Kidney tubule cell (primary cell): ENCODE measurements at places on chromosomes 12 and 14.

DNA sequence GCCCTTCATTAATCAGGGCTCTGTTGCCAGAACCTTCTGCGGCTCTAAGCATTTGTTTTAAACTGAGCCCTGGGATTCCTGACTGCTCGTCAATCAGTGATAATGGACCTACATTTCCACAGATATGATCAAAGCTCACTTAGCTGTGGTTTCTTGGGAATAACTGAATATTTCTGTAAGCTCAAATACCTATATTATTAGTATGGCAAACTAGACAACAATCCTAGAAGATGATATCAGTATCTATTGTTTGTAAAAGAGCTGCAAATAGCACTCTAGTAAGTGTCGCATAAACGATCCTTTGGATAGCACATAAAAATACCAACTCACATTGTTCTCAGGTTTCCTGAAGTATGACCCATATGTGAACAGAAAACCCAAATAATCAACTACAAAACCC is 150.4 kb downstream of the PPM1H start:
- DNase-seq, result no peak

DNA sequence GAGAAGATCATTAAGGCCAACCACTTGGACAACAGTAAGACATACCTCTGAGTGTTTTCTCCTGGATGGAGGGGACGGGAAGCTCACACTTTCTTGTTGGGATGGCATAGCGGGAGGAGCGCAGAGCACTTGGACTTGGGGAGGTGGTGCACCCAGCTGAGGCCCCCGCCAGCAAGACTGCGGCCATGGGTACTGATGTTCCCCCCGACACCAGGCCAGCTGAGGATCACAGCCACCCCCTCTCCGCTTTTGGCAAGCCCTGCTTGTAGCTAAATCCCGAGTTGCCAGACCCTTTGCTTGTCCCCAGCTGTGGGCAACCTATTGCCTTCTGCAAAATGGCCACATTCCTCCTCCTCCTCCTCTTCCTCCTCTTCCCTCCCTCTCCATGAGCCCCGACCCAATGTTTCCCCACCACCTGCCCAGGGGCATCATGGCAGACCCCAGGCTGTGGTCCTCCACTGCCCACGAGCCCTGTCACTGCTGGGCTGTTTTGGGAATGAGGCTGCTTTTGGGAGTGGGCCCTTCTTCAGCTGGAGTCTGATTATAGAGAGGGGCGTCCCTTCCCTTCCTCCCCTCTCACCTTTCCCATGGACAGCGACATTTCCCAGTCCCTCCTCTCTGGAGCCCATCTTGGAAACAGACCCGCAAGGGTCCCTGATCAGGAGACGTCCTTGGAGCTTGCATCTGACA is 62.8 kb downstream of the PRMT8 start:
- no peak for DNase-seq

DNA sequence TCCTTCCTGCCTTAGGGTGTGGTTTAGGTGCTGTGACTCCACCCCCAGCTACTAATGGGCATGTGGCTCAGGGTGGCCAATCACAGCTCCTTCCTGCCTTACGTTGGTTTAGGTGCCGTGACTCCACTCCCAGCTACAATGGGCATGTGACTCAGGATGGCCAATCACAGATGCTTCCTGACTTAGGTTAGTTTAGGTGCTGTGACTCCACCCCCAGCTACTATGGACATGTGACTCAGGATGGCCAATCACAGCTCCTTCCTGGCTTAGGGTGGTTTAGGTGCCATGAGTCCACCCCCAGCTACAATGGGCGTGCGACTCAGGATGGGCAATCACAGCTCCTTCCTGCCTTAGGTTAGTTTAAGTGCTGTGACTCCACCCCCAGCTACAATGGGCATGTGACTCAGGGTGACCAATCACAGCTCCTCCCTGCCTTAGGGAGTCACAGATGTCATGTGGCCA is 163.9 kb downstream of the TBX5 start:
- no peak for DNase-seq

DNA sequence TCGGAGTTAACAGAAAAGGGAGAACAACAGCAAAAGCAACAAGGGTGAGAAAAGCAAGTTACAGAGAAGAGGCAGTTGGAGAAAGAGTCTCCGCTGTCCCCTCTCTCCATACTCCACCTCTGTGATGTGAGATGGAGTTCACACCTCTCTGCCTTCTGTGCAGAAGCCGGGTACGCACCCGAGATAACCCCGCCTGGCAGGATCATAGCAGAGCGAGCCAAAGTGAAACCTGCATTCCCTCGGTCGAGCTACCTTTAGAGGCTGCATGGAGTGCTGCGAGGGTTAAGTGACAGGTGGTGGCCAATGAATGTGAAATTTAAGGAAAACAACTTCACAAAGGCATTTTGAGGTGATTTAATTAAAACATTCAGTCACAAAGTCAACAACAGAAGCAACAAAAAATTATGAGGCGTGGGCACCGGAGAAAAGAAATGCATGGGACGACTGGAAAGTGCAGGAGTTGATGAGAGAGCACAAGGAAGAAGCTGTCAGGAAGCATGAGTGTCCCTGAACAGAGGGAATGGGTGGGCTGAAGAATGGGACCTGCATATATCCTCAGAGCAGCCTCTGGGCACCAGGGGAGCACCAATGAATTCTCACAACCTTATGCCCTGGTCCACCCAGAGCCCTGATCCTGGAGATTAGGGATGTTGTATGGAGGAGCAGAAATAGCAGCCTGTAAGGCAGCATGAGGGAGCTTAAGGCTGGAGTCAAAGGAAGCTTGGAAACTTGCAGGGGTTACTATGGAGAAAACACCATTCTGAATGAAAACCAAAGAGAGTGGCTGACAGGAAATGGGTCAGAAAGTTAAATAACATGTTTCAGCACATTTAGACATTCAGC is 208.3 kb downstream of the EMP1 start:
- DNase-seq, result peak; percentile 30

- DNase-seq, result no peak
Measured at GRCh38 chr14:60326274-60326673, 77.3 kb downstream of the PPM1A start.

DNA sequence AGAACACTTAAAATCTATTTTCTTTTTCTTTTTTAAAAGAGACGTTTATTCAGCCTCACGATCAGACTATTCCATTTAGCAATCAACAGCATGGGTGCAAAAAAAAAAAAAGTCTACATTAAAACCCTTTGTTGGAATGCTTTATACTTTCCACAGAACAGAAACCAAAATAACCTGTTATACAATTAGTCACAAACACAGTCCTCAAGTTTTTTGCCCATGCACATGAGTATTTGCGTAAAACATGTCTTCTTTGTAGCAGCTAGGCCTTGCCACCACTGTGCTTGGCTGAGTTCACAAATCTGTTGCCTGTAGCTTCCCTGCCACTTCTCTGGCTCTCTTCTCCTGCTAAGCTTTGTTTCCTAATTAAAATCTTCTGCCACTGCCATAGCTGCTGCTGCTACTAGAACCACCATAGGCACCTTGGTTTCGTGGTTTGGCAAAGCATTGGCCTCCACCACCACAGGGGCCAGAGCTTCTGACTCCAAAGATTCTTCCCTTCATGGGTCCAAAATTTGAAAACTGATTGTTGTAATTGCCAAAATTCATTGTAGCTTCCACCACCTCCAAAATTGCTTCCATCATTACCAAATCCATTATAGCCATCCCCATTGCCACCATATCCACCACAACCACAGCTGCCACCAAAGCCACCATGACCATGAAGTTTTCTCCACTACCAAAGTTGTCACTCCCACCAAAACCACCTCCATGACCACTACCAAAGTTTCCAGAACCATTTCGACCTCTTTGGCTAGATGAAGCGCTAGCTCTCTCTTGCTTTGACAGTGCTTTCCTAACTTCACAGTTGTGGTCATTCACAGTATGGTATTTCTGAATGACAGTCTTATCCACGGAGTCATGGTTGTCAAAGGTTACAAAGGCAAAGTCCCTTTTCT is 38.1 kb downstream of the KLRG1 start:
- no peak for DNase-seq

DNA sequence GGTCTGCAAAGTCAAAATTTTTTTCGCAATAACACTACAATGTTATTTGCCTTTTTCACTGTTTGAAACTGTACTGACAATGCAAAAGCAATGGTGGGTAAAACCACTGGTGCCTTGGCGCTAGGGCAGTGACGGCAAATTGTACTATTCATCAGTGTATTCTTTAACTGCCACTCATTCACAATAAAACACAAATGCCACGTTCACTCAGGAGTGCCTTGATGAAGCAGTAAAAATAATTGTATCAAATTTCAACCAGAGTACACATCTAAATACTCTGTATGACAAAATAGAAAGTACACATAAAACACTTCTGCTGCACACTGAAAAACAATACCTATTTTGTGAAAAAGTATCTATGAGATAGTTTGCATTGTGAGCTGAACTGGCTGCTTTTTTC is 17.8 kb downstream of the DCAF5 start:
- no peak for DNase-seq

DNA sequence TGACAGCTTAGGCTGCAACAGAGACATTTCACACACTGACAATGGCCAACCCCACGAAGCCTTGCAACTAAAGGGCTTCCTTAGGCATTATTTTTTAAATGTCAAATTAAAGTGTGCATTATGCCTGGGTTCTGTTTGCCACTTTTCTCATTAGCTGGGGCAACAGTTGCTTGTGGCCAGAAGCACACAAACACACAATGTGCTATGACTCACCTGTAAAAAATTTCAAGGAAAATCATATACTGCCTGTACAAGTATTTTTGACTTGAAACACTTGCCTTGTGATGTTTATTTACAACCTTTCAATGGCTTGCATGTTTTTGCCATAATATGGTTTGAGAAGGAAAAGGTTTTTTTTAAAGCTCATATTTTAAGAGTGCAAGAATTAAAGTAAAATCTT is 1.9 kb downstream of the NTN4 start:
- peak; percentile 73 for DNase-seq

GRCh38 chr14:103302966-103303365 is 31.1 kb upstream of the EIF5 start:
- DNase-seq, result no peak

DNA sequence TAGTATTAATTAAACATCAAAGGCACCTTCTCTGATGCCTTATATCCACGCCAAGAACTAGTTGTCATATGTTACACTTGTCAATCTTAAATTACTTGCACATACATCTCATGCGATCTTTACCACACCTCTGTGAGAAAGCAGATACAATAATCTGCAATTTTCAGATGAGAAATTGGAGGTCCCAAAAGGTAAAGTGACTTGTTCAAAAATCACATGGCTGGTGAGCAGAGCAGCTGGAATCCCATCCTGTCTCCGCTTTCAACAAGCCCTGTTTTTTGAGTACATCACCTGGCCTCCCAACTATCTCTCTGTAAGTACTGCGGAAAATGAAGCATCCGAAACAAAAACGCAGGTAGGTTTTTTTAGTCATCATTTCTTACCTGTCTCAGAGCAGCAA is 203.4 kb upstream of the FOXN3 start:
- no peak for DNase-seq

- DNase-seq, result peak; percentile 20
Measured at GRCh38 chr12:104669851-104670337, 213.1 kb downstream of the CHST11 start.

GRCh38 chr14:57388067-57388466 is 2.3 kb upstream of the NAA30 start:
- no peak for DNase-seq

- DNase-seq, result peak; percentile 80
Measured at GRCh38 chr12:56158926-56159461, 835 bp downstream of the MYL6 start.

- DNase-seq, result peak; percentile 80
Measured at GRCh38 chr12:131222329-131223139, 268.8 kb downstream of the ADGRD1 start.

DNA sequence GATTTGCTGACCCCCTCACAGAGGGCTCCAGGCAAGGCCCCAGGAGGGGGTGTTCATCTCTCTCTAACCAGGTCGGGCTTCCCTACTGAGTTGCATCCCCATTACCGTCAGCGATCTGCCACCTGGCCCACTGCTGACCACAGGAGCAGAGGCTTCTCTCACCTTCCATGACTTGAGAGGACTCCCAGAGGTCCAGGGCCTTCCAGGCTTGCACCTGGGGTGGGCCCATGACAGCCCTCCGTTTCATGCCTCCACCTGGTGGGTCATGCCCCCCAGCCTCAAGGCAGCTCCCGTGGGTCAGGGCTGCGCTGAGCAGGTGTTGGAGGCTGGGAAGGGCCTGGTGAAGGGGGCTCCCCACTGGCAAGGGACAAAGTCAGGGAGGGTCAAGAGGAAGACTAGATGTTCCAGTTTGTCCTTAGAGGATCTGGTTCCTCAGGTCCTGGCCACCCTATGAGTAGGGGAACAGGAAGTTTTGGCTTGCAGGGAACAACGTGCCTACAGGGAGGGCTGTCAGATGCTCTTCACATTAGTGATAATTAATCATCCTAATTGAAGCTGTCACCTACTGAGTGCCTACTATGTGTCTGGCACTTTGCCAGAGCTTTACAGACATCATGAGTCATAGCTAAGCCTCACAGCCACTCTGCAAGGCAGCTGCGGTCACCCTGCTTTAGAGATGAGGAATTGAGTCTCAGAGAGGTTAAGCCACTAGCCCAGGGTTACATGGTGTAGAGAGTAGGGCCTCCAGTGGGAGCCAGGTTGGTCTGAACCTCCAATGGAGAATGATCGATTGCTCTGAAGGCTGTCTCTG is 13.8 kb downstream of the NFKBIA start:
- peak; percentile 68 for DNase-seq

GRCh38 chr14:102078831-102079699 is 7.8 kb downstream of the HSP90AA1 start:
- no peak for DNase-seq

GRCh38 chr12:95884998-95885397 is 26.2 kb downstream of the SNRPF start:
- DNase-seq, result no peak

DNA sequence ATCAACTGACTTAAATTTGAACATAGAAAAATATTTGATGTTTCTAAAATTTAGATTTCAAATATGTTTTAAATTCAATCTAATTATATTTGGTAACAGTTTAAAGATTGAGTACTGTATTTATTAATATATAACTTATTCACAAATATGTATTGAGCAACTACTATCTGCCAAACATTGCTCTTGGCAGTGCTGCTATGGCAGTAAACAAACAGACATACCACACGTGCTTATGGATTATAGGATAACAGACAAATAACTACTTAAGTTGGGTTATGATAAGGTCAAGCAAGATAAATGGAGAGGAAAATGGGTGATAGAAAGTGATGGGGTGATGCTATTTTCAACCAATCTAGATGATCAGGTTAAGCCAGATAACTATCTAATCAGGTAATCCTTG is 538.1 kb downstream of the C12orf50 start:
- DNase-seq, result no peak

DNA sequence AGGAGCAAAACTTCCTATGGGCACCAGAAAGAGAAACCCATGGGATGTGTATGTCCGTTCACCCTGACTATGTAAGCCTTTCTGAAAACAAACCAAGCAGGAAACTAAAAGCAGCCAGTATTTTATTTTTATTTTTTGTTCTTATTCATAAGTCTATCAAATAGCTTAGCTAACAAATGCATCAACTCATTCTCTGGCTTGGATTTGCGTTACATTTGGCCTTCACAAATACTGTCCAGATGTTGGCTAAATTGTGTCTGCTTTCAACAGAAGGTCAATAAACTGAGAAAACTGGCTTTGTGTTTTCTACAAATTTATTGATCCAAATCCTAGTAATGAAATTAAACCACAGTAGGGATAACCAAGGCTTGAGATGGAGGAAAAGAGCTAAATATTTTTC is 379.0 kb downstream of the NOVA1 start:
- DNase-seq, result no peak

- DNase-seq, result no peak
Measured at GRCh38 chr12:13670285-13670866, 311.0 kb downstream of the GRIN2B start.

GRCh38 chr12:47755655-47756562 is 2.8 kb downstream of the RAPGEF3 start:
- peak; percentile 78 for DNase-seq
